Activated CD8-positive, alpha-beta T cell treated with anti-CD3 and anti-CD28 coated beads for 36 hours (primary cell): ENCODE measurements at places on chromosomes 6 and 20. TPM values are rescaled to one million over a fixed set of nuclear protein-coding genes. Genes with fewer than 3 reads are reported as not detected.

The ZC3H12D gene
- total RNA-seq: 39.0 TPM

The PRSS35 gene
- not detected for total RNA-seq

The FRS3 gene
- total RNA-seq: 3.2 TPM

The ZSWIM3 gene
- 3.5 TPM for total RNA-seq

The PROCR gene
- 2.3 TPM for total RNA-seq

- DNase-seq: no peak
These were observed 165.4 kb upstream of the CITED2 start for GRCh38 chr6:139539852-139540251.

- no peak for DNase-seq
These were observed 41.0 kb upstream of the FAM50B start for GRCh38 chr6:3808199-3808598.

GRCh38 chr20:10954137-10954840, 280.5 kb upstream of the JAG1 start:
- no peak for DNase-seq

DNA sequence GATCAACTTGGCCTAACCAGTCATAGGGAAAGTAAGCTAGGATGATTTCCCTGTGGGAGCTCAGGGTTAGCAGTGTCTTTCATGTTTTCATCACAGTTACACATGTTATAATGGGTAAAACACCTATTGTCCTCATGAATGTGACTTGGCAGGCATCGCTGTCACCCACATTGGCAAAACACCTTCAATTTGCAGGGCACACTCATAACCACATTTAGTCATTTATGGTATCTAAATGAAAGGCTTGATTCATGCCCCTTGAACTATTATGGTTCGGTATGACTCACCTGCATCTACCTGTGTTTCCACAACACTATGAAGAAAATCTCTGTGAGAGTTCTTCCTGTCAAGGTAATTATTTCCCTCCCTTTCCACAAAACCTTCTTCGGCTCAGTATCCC, 49.2 kb downstream of the FRK start:
- DNase-seq: peak; percentile 69

DNA sequence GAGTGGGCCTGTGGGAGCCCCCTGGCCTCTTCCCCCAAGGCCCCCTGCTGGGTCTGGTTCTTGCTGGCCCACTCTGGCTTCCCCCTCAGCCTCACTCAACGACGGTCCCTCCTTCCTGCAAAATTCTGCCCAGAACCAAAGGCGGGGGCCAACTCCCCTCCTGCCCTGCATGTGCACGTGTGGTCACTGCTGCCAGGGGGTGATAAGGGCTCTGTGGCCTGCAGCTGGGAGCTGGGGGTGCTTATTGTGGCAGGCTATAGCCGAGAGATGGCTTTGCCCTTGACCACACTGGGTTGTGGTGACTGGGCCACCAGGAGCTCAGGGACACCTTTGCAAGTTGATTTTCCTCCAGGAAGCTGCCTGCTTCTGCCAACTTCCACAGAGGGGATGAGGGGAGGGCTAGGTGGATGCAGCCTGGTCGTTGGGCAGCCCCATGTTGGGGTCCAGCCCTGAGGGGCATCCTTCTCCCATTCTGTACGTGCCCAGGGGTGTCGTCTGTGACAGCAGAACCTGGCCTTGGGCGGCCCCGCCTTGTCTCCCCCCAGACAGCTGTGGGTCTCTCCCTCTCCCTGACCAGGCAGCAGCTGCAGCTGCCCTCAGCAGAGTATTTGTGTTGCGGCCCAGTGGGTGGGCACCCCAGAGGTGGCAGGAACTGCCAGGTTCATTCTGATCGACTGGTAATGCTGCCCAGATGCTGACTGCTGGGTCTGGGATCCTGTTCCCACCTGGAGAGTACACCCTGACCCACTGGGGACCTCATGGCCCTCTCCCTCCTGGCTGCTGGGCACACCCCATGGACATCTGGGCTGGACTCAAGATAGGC, 5.6 kb downstream of the TCEA2 start:
- no peak for DNase-seq

DNA sequence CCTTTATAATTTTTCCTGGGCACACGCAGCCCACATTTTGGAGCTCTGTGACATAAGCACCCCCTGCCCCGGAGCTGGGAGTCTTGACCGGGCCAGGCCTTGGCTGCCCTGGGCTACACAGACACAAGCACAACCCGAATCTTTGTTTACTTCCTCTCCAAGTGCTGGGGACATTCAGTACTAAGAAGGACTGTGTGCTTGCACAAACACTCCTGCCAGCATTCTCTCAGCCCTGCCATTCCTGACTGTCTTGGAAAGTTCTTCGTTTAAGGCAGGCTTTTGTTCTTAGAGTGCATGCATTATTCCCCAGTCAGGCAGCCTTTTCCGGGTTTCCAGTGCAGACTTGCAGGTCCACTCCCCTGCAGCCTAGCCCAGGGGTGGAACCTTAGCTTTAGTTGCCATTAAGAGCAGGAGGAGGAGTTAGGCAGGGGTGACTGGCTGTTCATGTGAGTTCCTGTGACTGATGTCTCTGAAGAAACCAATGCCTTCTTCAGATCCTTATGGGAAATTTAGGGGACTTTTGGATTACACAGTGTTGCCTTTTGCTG, 28.6 kb downstream of the FOXO3 start:
- DNase-seq: no peak

DNA sequence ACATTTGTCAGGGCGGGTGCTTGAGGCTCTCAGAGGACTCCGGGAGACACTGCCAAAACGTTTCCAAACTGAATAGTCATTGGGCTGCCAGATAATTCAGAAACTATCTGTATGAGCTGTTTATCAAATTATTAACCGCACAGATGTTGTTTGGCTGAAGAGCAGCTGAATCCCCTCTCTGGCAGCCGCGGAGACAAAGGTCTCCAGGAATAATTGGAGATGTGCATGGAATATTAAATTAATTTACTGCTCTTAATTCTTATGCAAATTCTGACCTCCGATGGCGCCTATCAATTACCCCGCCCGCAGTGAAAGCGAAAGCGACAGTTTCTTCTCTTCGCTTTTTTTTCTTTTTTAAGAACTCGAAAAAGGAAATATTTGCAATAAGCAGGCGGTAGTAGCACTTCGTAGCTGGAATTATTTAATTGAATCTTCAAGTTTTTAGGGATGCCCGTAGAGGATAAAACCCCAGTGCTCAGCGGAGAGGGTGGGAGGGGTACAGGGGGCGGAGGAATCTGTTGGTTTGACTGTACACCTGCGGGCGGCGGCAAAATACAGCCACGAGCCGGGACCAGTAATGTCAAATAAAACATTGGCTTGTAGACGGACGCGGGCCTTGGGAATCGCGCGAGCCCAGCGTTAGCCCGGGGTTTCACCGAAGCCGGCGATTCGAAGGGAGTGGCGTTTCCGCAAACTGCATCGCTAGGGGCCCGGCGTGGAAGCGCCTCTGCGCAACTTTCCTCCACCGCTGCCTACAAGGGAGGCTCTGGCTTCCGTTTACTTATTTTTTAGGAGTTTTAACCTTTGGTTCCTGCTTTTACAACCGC, 6.2 kb downstream of the LINC00237 start:
- peak; percentile 67 for DNase-seq

GRCh38 chr6:161507375-161507774, 233.5 kb upstream of the AGPAT4 start:
- no peak for DNase-seq

GRCh38 chr6:8088886-8089285, 13.5 kb downstream of the EEF1E1 start:
- DNase-seq: no peak
